Fibroblast of villous mesenchyme (primary cell): ENCODE measurements at places on chromosomes 2 and 18.

- DNase-seq: no peak
These were observed 1.6 kb upstream of the TMEM37 start for GRCh38 chr2:119430023-119430498.

DNA sequence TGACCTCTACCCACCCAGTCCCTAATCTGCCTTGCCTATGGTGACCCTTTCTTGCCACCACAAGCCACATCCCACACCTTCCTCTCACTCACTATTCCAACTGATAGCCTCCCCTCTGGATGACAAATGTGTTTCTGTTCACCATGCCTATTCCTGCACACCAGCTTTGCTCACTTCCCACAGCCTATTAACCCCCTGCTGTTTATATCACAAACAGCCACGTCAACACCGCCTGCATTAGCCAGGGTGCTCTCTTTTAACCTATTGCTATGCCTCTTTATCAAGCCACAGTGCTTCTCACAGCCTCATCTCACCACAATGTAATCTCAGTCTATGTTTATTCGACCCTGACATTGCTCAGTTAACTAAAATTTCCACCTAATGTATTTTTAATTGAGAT lies 271.8 kb downstream of the SUCLG1 start:
- DNase-seq: no peak

- no peak for DNase-seq
These were observed 342.0 kb downstream of the HRH4 start for GRCh38 chr18:24802456-24802855.

GRCh38 chr2:25226827-25227226 lies 58.4 kb upstream of the POMC start:
- DNase-seq: no peak

GRCh38 chr2:112606547-112606946 lies 22.1 kb downstream of the CHCHD5 start:
- DNase-seq: no peak

- DNase-seq: no peak
These were observed 42.5 kb upstream of the IL1R2 start for GRCh38 chr2:101949304-101949703.

DNA sequence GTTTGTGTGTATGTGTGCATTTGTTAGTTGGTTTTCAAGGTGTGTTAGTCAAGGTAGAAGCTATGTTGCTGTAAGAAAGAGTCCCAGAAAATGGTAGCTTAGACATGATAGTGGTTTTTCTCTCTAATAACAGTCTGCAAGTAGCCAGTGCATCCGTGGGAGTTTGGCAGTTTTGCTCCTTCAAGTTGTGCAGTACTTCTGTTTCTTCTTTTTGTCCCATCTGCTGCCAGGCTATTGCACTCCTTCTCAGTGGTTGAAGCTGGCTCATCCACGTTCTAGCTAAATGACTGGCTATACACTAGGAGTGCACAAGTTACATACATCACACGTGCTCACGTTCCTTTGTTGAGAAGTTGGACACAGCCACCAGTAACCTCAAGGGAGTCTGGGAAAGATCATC lies 134.7 kb downstream of the ASXL3 start:
- no peak for DNase-seq

DNA sequence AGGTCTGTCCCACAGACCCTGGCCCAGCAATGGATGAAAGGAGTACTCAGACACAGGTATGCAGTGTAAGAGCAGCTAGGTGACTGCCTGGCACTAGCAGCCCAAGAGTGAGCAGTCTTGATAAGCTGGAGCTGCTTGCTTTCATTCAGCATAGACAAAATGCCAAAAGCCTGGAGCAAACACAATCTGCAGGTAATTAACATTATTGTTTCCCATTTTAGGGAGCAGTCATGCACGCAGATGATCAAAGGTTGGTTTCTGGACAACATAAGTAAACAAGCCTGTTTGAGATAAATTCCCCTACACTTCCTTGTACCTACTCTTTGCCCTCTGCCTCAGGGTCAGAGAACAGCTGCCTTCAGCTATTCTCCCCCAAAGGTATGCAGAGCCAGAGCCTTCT lies 73.7 kb upstream of the MSTN start:
- no peak for DNase-seq

DNA sequence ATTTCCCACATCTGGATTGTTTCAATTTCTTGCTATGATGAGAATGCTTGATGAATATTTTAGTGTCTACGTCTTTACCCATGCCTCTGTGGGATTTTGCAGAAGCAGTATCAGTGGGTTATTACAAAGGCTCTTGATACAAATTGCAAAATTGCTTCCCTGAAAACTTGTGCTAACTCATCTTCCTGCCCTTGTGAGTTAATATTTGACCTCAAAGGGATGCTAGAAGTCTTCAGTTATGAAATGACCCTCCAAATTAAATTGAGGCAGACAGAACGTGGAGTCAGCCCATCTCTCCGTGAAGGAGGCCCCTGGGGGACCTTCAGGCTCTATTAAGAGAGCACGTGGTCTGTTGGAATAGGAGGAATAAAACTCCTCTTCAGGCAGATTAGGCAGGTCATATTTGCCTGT lies 239.2 kb upstream of the HS6ST1 start:
- peak; percentile 78 for DNase-seq

DNA sequence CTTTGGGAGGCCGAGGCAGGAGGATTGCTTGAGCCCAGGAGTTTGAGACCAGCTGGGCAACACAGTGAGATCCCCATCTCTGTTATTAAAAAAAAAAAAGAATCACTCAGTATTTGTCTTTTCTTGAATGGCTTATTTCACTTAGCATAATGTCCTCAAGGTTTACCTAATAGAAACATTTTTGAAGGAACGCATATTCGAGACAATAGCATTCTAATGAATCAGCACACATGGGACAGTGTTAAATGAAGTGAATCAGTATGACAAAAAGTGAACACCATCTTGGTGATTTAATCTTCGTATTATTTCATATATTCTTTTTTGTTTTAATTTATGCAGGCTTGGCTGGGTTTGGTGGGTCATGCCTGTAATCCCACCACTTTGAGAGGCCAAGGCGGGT lies 44.7 kb downstream of the WIPF1 start:
- DNase-seq: no peak

- DNase-seq: no peak
These were observed 2082.4 kb upstream of the PIK3C3 start for GRCh38 chr18:39872651-39873050.

DNA sequence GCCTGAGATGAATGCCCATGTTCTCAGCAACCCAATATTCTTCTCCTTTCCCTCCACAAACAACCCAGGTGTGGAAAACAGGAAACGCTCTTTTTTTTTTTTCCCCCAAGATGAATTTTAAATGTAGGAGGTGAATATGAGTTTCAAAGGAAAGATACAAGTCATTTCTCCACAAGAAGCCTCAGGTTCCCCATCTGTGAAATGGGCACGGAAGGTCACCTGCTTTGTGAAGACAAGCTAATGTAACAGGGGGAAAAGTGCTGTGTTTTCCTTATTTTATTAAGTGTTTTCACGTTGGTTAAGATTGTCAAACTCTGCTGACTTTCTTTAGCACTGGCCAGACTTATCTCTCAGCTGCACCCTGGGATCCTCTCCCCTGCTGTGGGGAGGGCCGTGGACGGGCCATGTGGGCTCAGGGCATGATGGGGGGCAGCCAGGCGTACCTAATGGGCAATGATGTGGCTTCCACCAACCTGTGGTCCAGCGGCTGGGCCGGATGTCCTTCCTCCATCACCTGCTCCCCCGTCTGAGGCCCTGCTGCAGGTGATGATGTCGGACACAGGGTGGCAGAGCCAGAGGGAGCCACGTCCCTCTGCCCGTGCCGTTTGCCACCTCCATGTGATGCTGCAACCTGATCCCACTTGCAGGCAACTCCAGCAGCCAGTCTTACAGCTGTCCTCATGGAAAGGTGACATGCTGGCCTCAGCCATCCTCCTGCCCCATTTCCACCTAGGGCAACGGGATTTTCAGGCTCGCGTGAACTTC lies 130.0 kb upstream of the PXDN start:
- DNase-seq: no peak

DNA sequence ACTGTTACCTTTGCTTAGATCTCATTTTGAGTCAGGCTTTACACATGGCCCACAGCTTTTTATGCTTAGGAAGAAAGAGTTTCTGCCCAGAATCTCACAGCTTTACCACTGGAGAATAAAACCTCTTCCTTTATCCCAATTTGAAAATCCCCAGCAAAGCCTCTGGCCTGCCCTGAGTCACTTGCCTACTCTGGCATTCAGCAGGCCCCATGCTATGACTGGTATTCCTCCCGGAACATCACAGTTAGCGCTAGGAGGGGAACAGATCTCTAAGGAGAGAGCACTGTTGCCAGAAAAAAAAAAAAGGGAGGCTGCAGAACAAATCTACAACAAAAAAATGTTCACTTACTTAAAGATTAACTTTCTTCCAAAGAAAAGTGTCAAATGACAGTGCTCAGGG lies 152.9 kb upstream of the DNMT3A start:
- no peak for DNase-seq

DNA sequence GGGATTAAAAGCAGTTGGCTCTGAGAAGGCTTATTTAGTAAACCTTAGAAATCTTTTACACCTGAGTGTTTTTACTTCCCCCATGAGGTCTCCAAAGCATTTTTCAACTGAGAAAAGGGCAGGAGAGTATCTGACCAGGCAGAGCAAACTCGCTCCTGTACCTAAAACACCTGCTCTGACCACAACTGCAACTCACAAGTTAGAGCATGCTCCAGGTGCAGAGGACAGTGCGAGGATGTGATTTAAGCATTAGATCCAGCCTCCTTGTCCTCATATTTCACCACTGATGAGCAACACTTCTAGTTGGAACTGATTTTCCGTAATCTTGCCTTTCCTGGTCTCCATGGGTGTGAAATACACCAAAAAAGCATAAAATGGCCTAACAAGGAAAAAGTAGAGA lies 34.5 kb upstream of the TBC1D8 start:
- no peak for DNase-seq

DNA sequence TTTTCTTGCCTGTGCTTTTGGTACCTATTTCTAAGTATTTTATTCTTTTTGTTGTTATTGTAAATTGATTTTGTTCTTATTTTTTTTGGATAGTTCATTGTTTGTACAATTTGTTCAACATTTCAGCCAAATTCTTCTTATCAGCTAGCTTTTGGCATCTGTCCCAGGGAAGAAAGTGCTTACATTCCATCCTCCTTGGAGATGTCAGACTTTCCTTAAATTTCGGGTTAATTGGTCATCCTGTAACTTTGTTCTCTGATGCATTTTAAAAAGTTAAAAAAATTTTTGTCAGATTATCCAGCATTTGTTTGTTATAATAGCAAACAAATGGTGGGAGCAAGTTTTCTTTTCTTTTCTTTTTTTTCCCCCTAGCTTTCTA lies 60.3 kb downstream of the PTH2R start:
- no peak for DNase-seq

GRCh38 chr2:38523728-38524437 lies 78.8 kb downstream of the HNRNPLL start:
- DNase-seq: no peak
